ENCODE measurements at places on chromosomes 1 and 21. TPM values are rescaled to one million over a fixed set of nuclear protein-coding genes. Genes with fewer than 3 reads are reported as not detected.

DNA sequence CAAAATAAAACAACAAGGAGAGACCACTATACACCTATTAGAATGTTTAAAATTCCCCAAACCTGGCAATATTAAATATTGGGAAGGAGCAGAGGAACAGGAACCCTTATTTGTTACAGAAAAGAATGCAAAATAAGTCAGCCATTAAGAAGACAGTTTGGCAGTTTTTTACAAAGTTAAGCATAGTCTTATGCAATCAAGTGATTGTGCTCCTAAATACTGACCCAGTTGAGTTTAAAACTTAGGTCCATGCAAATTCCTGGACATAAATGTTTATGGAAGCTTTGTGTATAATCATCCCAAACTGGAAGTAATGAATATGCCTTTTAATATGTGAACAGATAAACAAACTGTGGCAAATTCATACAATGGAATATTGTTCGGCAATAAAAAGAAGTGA, 72.9 kb upstream of the RGS4 start:
- no peak for DNase-seq

GRCh38 chr1:213994888-213995287, 7.1 kb downstream of the PROX1 start:
- no peak for DNase-seq

The USP21 gene
- 9.3 TPM for total RNA-seq

- DNase-seq: peak; percentile 38
Measured at GRCh38 chr1:241356519-241357365, at the start of gene RGS7. TSS of gene RGS7 (minus strand) at chr1:241357205.

The IFI44 gene
- total RNA-seq: 107 TPM

The OR2G6 gene
- total RNA-seq: not detected

Measured in RPMI7951 (cell line).